Endothelial cell of umbilical vein (primary cell): ENCODE measurements at places on chromosomes 3 and 15.
A peak's percentile ranks its signal among the peaks of the same experiment; 100 is the strongest.

DNA sequence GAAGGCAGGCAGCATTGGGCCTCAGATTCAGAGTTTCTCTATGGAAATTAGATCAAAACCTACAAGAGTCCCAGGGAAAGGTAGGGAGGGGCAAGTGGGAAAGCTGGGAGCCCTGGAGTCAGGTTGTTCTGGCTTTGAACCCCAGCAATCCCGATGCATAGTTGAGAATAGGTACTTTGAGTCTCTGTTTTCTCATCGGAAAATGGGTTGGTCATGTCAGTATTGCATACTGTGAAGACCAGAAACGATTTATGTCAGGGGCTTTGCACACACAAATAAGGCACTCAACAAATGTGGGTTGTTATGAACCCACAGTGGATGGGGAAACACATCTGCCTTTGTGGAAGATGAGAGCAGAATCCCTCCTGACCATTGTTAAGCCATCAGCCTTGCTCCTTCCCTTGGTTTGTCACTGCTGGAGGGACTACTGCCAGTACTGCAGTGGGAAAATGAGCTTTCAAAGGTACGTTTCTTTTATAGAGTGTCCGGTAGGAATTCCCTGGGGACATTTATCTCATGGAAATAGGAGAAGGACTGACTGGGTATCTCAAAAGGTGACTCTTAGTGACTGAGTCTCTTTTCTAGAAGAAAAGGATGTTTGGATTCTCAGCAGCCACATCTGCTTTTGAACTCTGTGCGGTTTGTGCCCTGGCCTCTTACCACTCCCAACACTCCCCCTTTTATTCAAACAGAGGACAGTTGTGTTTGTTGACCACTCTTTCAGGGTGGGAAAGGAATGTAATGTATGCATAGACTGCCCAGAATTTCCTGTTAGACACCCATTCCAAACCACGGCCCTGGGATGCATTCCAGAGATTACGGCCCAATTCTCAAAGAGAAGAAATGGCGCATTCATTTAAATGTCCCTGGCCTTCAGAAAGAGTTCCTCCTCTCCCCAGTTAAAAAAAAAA, 54.6 kb upstream of the VILL start:
- no peaks in the 10 kb centered on the region for H3K27me3 ChIP-seq
- no peaks in the 10 kb centered on the region for H3K36me3 ChIP-seq
- H3K4me3 ChIP-seq: no peak overlapping the region
- H3K27ac ChIP-seq: peak overlapping the region; percentile 81
- peak; percentile 81 for DNase-seq

DNA sequence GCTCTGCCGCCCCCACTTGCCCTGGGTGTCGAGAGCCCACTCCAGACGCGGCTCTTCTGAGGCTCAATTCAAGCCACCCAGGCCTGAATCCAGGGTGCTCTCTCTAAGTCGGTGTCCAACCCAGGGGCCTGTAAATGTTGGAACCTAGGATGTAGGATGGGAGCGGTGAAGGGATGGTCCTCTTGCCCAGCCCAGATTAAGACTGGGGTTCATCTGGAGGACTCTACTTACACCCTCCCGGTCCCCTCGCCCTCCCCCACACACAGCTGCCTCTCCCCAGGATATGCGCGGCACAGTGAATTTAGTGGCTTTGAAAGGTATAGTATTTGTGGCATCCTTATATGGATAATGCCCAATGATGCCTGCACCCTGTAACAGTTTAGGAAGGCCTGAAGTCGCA, 822 bp upstream of the FBN1 start:
- no peak for DNase-seq
- H3K4me1 ChIP-seq: peaks cover 30% of the 10 kb centered on the region
- H3K36me3 ChIP-seq: no peaks in the 10 kb centered on the region
- H3K4me3 ChIP-seq: peak overlapping the region; percentile 77
- H3K27ac ChIP-seq: peak overlapping the region; percentile 70

DNA sequence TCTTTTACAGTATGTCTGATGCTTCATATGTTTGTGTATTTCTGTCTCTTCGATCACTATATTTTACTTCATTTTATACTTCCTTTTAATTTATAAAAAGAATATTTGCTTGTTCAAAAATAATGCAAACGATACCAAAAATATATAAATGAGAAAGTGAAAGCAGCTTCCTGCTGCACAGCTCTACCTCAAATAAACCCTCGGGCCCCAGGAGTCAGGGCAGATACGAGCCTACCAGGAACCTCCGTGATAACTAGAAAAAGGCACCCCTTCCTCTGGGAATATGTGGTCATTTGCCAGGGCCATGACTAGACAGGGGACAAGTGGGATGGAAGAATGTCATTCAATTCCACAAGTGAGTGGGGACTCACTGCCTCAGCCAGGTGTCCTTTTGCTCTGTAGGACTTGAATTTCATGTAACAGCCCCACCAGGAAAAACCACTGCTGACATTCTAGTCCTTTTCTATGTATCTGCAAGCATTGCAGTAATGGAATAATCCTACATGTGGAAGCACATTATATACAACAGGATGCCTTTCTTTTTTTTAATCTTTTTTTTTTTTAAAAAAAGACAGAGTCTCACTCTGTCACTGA, 133.3 kb downstream of the SUCLG2 start:
- DNase-seq: no peak
- peaks cover under 1% of the 10 kb centered on the region for H3K4me1 ChIP-seq
- H3K27me3 ChIP-seq: no peaks in the 10 kb centered on the region
- no peak overlapping the region for H3K27ac ChIP-seq

DNA sequence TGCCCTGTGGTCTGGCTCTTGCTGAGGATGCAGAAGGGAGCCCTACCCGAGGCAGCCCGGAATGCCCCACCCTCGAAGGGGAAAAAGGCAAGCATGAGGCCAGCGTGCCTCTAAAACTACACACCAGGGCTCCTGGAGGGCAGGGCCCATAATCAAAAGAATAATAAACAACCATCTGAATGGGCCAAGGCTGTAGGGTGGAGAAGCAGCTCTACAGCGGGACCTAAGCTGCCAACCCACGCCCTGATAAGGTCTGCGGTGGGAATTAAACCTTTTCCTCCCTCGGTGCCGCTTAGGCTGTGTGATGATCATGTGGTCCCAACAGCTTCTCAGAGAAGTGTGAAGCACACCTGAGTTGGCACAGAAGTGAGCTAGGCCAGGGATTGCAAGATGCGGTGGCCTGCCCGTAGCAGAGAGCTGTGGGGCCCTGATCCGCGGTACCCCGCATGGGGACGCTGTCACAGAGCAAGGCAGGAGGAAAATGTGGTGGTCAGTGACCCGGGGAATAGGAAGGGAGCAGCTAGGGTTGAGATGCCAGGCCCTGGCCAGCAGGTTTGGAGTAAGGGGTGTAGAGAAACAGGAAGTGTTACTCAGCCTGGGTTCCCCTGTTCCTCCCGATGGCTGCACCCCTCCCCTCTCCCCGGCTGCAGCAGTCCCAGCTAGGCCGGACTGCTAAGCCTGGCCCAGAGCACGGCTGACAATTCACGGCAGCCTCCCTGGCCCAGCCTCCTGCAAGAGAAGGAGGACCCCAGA, 1.1 kb upstream of the C15orf62 start:
- H3K27ac ChIP-seq: peak overlapping the region; percentile 46
- peaks cover 35% of the 10 kb centered on the region for H3K4me1 ChIP-seq
- H3K36me3 ChIP-seq: no peaks in the 10 kb centered on the region
- peak; percentile 41 for DNase-seq
- H3K27me3 ChIP-seq: no peaks in the 10 kb centered on the region
- no peak overlapping the region for H3K4me3 ChIP-seq

- peaks cover 35% of the 10 kb centered on the region for H3K4me1 ChIP-seq
- peak; percentile 88 for DNase-seq
- peak overlapping the region; percentile 3 for H3K4me3 ChIP-seq
These were observed 57.3 kb upstream of the RNF7 start for GRCh38 chr3:141680620-141681389.

DNA sequence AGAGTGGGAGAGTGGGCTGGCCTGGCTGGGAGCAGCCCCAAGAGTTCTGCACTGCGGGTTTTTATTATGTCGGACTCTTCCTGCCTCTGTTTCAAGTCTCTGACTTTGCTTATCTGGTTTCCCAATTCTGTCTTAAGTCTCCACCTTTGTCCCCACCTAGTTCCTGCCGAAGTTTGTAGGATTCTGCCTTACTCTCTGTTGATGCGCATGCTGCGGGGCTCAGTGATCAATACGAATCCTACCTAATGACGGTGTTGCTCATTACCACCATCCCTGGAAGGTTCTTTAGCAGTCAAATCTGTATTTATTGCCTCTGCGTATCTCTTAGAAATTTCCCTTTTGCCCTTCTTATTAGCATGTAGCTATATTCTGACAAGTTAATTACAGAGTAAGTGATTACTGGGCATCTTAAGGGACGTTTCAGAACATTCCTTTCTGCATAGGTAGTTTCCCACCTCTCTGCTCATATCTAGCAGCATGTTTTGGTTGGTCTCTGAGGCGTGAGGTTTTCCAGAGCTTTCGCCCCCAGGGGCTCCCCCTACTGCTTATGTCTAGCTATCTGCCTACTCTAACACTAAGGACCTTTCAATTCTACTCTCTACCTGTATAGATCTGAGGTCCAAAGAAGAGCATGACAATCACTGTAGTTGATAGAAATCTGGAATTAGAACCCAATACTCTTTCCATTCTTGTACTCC, 236.0 kb upstream of the EIF1B start:
- no peaks in the 10 kb centered on the region for H3K36me3 ChIP-seq
- H3K27ac ChIP-seq: no peak overlapping the region
- peak; percentile 12 for DNase-seq
- H3K4me3 ChIP-seq: no peak overlapping the region
- no peaks in the 10 kb centered on the region for H3K27me3 ChIP-seq

- H3K36me3 ChIP-seq: no peaks in the 10 kb centered on the region
- DNase-seq: peak; percentile 70
- H3K27me3 ChIP-seq: no peaks in the 10 kb centered on the region
- H3K27ac ChIP-seq: no peak overlapping the region
These were observed 41.5 kb downstream of the ABHD17C start for GRCh38 chr15:80736560-80736959.

GRCh38 chr3:33122991-33123390, 9.2 kb downstream of the CRTAP start:
- H3K36me3 ChIP-seq: peaks cover 9% of the 10 kb centered on the region
- no peak overlapping the region for H3K27ac ChIP-seq
- H3K27me3 ChIP-seq: no peaks in the 10 kb centered on the region
- H3K4me1 ChIP-seq: no peaks in the 10 kb centered on the region
- H3K4me3 ChIP-seq: no peak overlapping the region
